Activated CD4-positive, CD25-positive, alpha-beta regulatory T cell (primary cell): ENCODE measurements at places on chromosomes 1 and 21.

GRCh38 chr1:48341221-48341620 is 118.7 kb downstream of the SLC5A9 start:
- no peak for DNase-seq

DNA sequence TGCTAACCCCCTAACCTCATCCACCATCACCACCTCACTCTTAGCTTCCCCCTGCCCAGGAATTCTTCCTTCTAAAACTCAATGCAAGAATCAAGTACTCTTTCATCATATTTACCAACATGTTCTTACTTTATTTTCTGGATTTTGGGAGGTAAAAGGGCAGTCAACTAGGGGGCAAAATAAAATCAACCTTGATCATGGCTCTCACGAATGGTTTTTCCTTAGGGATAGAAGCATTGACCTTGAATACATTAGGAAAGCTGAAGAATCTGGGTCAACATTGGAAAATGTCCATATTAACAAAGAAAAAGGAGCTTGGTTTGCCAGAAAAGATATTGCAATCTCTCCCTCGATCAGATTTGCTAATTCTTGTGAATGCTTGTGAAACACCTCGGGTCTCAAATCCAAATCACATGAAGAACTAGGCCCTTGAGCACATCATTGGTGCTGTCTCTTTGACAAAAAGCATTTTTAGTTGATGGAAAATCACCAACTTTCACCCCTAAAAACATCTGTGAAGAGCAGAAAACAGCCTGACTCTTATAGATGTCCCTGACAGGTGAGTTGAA is 58.9 kb downstream of the ZC3H11B start:
- DNase-seq = no peak

GRCh38 chr1:212525479-212526110 is 83.0 kb upstream of the ATF3 start:
- DNase-seq = no peak

GRCh38 chr1:184867866-184868689 is 106.2 kb downstream of the NIBAN1 start:
- DNase-seq = no peak

- no peak for DNase-seq
Observed at GRCh38 chr1:30596470-30596869, 126.9 kb downstream of the MATN1 start.
